ENCODE measurements at places on chromosomes 11 and 22. TPM values are rescaled to one million over a fixed set of nuclear protein-coding genes. Genes with fewer than 3 reads are reported as not detected.
A peak's percentile ranks its signal among the peaks of the same experiment; 100 is the strongest.

SLC29A2 gene
- 9.2 TPM for total RNA-seq

BEST1 gene
- 1.7 TPM for total RNA-seq

CASP4 gene
- 13.1 TPM for total RNA-seq

RIMBP3B gene
- not detected for total RNA-seq

LRRC74B gene
- total RNA-seq = not detected

CABP4 gene
- 0.17 TPM for total RNA-seq

MYO18B gene
- 407 TPM for total RNA-seq

GRCh38 chr11:2366276-2366675 is 10.8 kb upstream of the CD81 start:
- H3K27me3 ChIP-seq = no peaks in the 10 kb centered on the region
- DNase-seq = no peak
- no peaks in the 10 kb centered on the region for H3K36me3 ChIP-seq
- H3K27ac ChIP-seq = no peak overlapping the region

- no peak overlapping the region for H3K4me3 ChIP-seq
- peak overlapping the region; percentile 69 for H3K27ac ChIP-seq
- no peaks in the 10 kb centered on the region for H3K36me3 ChIP-seq
- no peaks in the 10 kb centered on the region for H3K27me3 ChIP-seq
- DNase-seq = peak; percentile 50
Measured at GRCh38 chr11:130403271-130403804, 25.1 kb downstream of the ADAMTS8 start.

- H3K36me3 ChIP-seq = no peaks in the 10 kb centered on the region
- DNase-seq = no peak
- no peaks in the 10 kb centered on the region for H3K4me1 ChIP-seq
- no peak overlapping the region for H3K27ac ChIP-seq
Measured at GRCh38 chr11:61092908-61093763, 9.2 kb upstream of the CD5 start.

GRCh38 chr22:37352481-37352880 is 70.2 kb downstream of the CYTH4 start:
- no peak for DNase-seq
- no peaks in the 10 kb centered on the region for H3K36me3 ChIP-seq
- no peak overlapping the region for H3K27ac ChIP-seq
- H3K4me1 ChIP-seq = no peaks in the 10 kb centered on the region
- peaks cover 44% of the 10 kb centered on the region for H3K27me3 ChIP-seq

DNA sequence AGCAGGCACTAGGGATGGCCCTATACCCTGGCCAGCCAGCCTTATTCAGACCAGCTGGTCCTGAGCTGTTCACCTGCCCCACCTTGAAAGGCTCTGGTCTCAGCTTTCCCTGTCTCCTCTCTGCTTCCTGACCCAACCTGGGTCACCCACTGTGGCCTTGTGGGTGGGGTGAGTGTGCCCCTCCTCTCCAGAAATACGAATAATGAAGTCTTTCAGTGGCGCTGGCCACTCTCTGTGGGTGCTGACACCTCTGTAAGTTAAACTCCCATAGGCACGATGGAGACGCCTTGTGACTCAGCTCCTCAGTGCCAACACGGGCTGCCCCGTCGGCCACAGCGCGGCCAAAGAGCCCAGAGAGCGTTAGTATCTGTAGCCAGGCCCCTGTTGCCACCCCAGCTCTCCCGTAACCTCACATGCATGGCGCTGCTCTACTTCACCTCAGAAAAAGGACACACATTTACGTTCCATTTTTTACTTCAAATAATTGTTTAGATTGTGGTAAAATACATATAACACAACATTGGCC is 74.6 kb upstream of the SEPTIN5 start:
- H3K4me1 ChIP-seq = peaks cover 4% of the 10 kb centered on the region
- DNase-seq = no peak
- no peak overlapping the region for H3K4me3 ChIP-seq
- H3K27me3 ChIP-seq = peaks cover 16% of the 10 kb centered on the region

DNA sequence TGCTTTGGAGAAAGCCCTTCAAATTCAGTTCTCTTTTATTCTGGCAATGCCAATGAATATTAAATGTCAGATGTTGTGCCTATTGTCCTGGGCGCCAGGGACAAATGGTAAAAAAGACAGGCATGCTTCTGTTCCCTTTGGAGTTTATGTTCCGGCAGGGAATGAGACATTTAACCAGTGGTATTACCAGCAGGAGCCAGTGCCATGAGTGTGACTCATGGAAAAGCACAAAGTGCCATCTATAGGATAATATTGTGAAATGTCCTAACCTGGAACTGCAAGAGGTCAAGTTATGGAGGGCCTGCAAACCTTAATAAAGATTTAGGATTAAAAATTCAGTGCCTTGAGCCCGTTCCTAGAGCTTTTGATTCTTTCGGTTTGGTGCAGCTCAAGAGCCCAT is 39.5 kb downstream of the REXO2 start:
- H3K27ac ChIP-seq = no peak overlapping the region
- no peaks in the 10 kb centered on the region for H3K36me3 ChIP-seq
- no peaks in the 10 kb centered on the region for H3K4me1 ChIP-seq
- no peaks in the 10 kb centered on the region for H3K27me3 ChIP-seq
- H3K4me3 ChIP-seq = no peak overlapping the region

GRCh38 chr22:20253161-20253560 is 15.0 kb downstream of the RTN4R start:
- no peak overlapping the region for H3K27ac ChIP-seq
- H3K36me3 ChIP-seq = no peaks in the 10 kb centered on the region
- no peak overlapping the region for H3K4me3 ChIP-seq
- no peak for DNase-seq

- H3K36me3 ChIP-seq = no peaks in the 10 kb centered on the region
- H3K27ac ChIP-seq = no peak overlapping the region
- no peak overlapping the region for H3K4me3 ChIP-seq
Measured at GRCh38 chr11:1057806-1058205, 16.9 kb upstream of the MUC2 start.

DNA sequence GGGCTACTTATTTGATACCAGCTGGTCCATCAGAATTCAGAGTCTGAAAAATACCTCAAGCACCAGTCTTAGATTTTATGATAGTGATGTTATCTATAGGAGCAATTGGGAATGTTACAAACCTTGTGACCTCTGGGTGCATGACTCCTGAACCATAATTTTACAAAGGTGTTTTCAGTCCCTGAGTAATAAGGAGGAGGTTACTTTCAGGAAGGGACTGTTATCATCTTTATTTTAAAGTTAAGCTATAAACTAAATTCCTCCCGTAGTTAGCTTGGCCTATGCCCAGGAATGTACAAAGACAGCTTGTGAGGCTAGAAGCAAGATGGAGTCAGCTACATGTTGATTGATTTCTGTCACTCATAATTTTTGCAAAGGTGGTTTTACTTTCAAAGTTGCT is 101.9 kb downstream of the UVRAG start:
- H3K4me3 ChIP-seq = no peak overlapping the region
- no peaks in the 10 kb centered on the region for H3K4me1 ChIP-seq
- no peak for DNase-seq

DNA sequence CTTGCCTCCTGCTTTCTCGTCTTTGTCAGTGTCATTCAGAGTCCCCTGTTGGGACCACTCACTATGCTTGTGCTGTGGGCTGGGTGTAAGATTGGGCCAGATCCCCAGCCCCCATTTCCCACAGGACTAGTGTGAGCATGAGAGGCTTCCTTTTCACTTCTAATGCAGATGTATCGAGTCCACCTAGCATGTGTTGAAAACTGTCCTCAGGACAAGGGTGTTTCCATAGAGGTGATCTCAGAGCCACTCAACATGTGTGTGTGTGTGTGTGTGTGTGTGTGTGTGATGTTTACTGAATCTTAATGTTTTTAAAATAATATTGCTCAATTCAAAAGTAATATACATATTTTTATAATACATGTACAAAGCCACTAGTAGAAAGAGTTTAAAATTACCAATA is 11.4 kb upstream of the CD44 start:
- no peak for DNase-seq
- H3K27me3 ChIP-seq = no peaks in the 10 kb centered on the region
- H3K4me3 ChIP-seq = no peak overlapping the region
- H3K36me3 ChIP-seq = no peaks in the 10 kb centered on the region
- no peaks in the 10 kb centered on the region for H3K4me1 ChIP-seq

GRCh38 chr11:111603611-111604130 is 1.4 kb downstream of the SIK2 start:
- H3K4me3 ChIP-seq = peak overlapping the region; percentile 94
- no peak for DNase-seq
- no peaks in the 10 kb centered on the region for H3K36me3 ChIP-seq
- H3K4me1 ChIP-seq = peaks cover 47% of the 10 kb centered on the region

- no peak overlapping the region for H3K27ac ChIP-seq
- no peaks in the 10 kb centered on the region for H3K27me3 ChIP-seq
- no peaks in the 10 kb centered on the region for H3K4me1 ChIP-seq
- DNase-seq = no peak
Measured at GRCh38 chr22:44918925-44919392, 90.8 kb downstream of the PHF21B start.

- no peak within 1 kb of the TSS for H3K4me3 ChIP-seq
- no peaks in the 10 kb centered on the region for H3K27me3 ChIP-seq
- no peaks in the 10 kb centered on the region for H3K36me3 ChIP-seq
- DNase-seq = peak; percentile 26
Measured at GRCh38 chr22:26617271-26618199, at the start of gene CRYBB1. CRYBB1 (minus strand) TSS chr22:26618027; CDS start chr22:26616319, 1,708 bp downstream.

DNA sequence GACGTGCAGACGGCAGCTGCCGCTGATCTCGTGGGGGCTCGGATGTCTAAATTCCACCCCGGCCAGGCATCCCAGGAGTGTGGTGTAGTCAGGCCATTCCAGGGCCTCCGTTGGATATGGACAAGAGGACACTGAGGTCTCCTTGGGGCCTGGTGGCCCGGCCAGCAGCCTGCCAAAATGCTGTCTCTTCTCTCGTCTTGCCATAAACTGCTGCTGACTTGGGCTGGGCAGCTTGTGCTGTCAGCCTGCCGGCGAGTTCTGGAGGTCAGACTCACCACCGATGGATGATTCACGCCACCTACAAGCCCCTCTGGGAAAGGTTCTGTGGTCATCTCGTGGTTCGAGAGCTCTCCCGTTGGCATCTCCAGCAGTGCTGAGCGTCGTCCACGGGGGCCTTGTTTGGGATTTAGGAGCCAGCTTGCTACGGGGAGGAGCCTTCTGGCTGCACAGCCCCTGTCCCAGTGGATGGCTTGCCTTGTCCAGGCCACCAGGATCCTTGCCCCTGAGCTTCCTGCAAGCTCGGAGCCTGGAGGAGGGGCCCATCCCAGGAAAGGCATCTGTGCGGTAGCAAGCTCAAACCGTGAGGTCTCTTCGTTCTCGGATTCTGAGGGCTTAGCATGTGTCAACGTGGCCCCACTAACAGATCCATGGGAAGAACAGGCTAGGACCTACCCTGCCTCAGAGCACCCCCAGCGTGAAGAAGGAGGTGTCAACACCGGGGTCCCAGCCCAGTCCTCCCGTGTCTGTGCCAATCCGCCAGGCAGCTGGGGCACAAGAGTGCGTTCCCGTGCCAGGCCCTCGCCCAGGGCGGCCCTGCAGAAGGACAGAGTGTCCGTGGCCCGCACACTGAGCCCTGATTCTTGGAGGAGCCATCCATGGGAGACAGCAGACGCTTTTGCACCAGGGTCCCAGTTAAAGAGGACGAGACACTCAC is 1114.1 kb downstream of the BRD1 start:
- H3K4me3 ChIP-seq = no peak overlapping the region
- H3K4me1 ChIP-seq = no peaks in the 10 kb centered on the region
- no peak overlapping the region for H3K27ac ChIP-seq

DNA sequence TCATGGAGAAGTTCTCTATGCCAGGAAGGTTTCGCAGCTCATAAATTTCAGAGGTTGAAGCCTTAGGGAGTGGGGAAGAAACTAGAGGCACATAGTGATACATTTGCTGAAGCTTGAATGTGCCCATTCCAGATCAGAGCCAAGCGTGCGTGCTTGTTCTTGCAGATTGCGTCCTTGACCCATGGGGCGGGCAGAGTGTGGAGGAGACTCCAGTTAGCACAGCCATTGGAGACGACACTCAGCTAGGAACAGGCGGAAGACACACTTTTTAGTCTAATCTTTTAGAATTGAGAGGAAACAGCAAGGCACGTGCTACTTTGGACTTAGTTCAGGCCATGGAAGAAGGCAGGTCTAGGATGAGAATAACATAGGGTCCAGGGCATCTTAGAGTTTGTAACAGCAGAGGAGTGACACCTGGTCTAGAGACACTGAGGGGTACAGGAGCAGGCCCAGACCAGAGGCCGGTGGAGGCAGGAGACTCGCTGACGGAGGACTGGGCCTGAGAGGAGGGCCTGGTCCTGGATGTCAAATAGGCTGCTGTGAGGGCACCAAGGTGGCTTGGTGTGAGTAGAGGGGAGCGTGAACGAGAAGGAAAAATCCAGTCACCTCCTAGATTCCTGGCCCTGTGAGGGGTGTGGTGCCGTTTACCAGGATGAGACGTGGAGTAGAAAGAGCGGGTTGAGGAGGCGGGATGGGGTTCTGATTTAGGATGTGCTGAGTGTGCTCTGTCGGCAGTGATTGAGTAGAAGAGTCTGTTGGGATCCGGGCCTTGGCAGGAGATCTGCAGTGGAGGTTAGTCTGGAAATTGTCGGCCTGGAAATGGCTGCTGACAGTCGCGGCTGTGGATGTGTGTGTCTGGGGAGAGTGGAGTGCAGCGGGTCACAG is 154.7 kb downstream of the TBC1D22A start:
- no peak for DNase-seq
- H3K27ac ChIP-seq = no peak overlapping the region
- no peaks in the 10 kb centered on the region for H3K4me1 ChIP-seq
- H3K27me3 ChIP-seq = no peaks in the 10 kb centered on the region

- peaks cover 25% of the 10 kb centered on the region for H3K4me1 ChIP-seq
- no peak overlapping the region for H3K4me3 ChIP-seq
- no peaks in the 10 kb centered on the region for H3K27me3 ChIP-seq
- H3K27ac ChIP-seq = no peak overlapping the region
- H3K36me3 ChIP-seq = no peaks in the 10 kb centered on the region
- DNase-seq = no peak
Measured at GRCh38 chr11:11430431-11430830, 77.4 kb upstream of the CSNK2A3 start.

DNA sequence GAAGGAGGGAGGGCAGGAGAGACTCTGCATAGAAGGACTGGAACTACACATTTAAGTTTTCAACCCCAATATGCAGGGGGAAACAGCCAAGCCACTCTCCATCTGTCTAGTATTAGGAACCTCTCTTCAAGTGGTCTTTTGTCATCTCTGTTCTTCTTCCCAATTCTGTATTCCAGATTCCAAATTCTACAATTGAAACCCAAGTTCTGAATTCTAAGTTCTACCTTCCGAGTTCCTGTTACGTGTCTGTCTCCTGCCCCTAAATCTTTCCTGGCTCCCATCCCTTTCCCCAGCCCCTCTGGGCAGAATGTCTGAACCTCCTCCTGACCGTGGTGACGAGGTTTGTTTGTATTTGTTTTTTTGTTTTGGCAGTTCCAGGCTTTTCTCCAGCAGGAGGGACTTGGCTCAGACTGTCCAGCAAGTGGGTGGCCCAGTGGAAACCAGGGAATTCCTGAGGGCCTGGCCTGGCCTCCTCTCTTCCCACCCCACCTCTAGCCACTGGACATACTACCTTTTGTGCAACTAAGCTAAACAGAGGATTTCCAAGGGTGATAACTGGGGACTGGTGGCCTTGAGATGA is 1.6 kb upstream of the THOC5 start:
- peaks cover 44% of the 10 kb centered on the region for H3K36me3 ChIP-seq
- no peak overlapping the region for H3K27ac ChIP-seq
- peaks cover 7% of the 10 kb centered on the region for H3K4me1 ChIP-seq
- peak; percentile 13 for DNase-seq
- no peak overlapping the region for H3K4me3 ChIP-seq

Data from heart right ventricle (tissue), 16 donors.